ENCODE measurements at places on chromosomes 11 and 22.

DNA sequence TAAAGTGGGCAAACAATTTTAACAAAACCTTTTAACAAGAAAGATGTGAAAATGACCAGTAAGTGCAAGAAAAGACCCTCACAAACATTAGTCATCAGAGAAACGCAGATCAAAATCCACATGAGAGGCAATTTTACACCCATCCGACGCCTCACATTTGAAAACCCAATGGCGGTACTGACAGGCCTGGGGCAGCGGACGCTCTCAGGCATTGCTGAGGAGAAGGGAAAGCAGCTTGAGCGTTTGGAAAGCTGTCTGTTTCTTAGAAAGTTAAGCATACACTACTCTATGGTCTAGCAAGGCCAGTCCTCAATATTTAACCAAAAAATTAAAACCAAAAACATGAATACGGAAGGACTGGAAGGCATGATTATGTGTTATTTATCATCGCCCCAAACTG is 2.0 kb upstream of the KRTAP5-8 start:
- DNase-seq, result no peak

DNA sequence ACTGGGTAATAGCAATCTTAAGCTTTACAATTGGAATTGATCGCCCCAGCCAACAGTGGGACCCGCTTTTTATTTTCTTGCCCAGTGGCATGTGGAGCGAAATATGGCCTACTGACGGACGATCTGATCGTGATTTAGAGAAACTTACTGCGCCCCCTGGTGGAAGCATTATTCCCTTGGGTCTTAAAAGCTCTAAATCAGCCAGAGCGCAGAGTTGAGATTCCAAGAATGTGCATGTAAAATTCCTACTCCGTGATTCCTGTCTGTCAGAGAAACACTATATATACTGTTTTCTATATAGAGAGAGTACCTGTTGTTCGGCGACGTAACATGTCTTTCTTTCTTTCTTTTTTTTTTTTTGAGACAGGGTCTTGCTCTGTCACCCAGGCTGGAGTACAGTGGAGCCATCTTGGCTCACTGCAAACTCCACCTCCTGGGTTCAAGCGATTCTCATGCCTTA is 3.7 kb upstream of the DPF2 start:
- DNase-seq, result peak; percentile 96

GRCh38 chr11:5280582-5281102 is 10.9 kb upstream of the HBE1 start:
- peak; percentile 28 for DNase-seq

- DNase-seq, result peak; percentile 98
Observed at GRCh38 chr22:35204807-35205775, 52.2 kb upstream of the HMGXB4 start.

GRCh38 chr11:129440028-129440713 is 64.5 kb downstream of the BARX2 start:
- DNase-seq, result no peak

Data from spinal cord (tissue), 10 donors.